ENCODE measurements at places on chromosomes 7 and 10.

DNA sequence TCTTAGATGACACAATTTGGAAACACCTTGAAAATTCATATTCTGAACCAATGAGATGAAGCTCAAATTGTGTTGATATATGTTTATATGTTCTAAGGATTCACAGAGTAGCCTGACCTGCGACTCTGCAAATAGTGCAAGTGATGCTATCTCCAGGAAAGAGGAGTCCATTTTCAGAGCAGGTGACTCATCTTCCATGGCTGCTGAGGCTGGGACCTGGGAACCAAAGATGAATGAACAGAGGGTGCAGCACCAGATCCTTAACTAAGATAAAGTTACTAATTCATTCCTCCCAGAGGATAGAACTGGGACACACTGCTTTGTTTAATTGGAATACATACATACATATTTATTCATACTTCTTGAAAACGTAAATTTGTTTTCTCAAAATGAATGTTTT lies 240.6 kb upstream of the SEMA3C start:
- DNase-seq = peak; percentile 77

- no peak for DNase-seq
Observed at GRCh38 chr7:107959527-107959898, 43.4 kb downstream of the LAMB1 start.

DNA sequence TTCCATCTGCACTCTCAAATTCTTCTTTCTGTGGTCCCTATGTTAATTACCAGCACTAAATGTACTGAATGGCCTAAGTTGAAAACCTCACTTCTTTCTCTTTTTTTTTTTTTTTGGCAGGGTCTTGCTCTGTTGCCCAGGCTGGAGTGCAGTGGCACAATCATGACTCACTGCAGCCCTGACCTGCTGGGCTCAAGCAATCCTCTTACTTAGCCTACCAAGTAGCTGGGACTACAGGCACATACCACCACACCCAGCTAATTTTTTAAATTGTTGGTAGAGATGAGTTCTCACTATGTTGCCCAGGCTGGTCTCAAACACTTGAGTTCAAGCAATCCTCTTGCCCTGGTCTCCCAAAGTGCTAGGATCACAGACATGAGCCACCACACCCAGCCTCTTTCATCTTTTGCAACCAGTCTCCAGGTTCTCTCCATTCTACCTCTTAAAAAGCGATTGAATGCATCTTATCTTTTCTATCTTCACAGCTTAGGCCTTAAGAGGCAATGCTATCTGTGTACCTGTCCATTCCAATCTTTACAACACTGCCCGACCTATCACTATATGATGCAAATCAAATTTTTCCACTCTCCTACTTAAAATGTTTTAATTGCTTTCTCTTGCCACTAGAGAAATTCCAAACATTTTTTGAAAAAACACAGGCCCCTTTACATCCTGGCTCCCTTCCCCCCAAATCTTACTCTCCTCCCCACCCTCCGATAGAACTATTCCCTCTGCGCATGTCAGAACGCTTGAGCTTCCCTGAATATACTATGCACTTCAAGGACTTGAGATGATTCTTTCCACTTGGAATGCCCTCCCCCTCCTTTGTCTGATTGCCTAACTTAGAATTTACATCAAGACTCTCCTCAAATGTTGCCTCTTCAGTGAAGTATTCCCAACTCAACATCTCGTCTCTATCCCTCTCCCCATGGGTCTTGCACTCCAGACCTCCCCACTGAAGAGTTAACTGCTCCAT lies 6.0 kb downstream of the ICA1 start:
- no peak for DNase-seq

DNA sequence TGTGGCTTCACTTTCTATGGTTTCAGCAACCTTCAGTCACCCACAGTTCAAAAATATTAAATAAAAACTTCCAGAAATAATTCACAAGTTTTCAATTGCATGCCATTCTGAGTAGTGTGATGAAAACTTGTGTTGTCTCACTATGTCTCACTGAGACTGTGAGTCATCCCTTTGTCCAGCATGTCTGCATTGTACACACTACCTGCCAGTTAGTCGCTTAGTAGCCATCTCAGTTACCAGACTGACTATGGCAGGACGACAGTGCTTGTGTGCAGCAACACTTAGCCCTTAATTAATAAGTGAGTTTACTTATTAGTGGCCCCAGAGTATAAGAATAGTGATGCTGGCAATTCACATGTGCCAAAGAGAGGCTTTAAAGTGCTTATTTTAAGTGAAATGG lies 22.5 kb downstream of the CCDC186 start:
- DNase-seq = peak; percentile 94

Measured in mammary epithelial cell (primary cell).